Smooth muscle cell of the pulmonary artery (primary cell): ENCODE measurements at places on chromosomes 6 and 20. TPM values are rescaled to one million over a fixed set of nuclear protein-coding genes. Genes with fewer than 3 reads are reported as not detected.

NKAIN4 gene
- not detected in 2 replicates for total RNA-seq

SMLR1 gene
- not detected in 2 replicates for total RNA-seq

TMEM74B gene
- 0.10 and 0.13 TPM in 2 replicates for total RNA-seq

PTK6 gene
- 0.07 and 0.10 TPM in 2 replicates for total RNA-seq

CDH26 gene
- 0.17 and 0.59 TPM in 2 replicates for total RNA-seq

UBE2C gene
- total RNA-seq = 2.1 and 7.9 TPM in 2 replicates

TGM3 gene
- not detected in 2 replicates for total RNA-seq

PTPRT gene
- under 0.01 and 0.07 TPM in 2 replicates for total RNA-seq

RBPJL gene
- not detected in 2 replicates for total RNA-seq

COMMD7 gene
- 28.7 and 31.0 TPM in 2 replicates for total RNA-seq

TUBE1 gene
- 19.0 and 30.2 TPM in 2 replicates for total RNA-seq

SCAND1 gene
- 25.2 and 32.3 TPM in 2 replicates for total RNA-seq

EYA2 gene
- 0.03 and 0.07 TPM in 2 replicates for total RNA-seq

PPP1R16B gene
- 0.13 TPM in 2 replicates for total RNA-seq

ATP9A gene
- total RNA-seq = 44.8 and 55.8 TPM in 2 replicates

NRN1 gene
- 0.39 and 16.3 TPM in 2 replicates for total RNA-seq

CRISP2 gene
- not detected in 2 replicates for total RNA-seq

PTCHD4 gene
- total RNA-seq = 4.4 and 6.2 TPM in 2 replicates

POM121L2 gene
- total RNA-seq = not detected in 2 replicates

PXMP4 gene
- total RNA-seq = 5.9 and 6.9 TPM in 2 replicates
